ENCODE measurements at places on chromosomes 16 and 17.

DNA sequence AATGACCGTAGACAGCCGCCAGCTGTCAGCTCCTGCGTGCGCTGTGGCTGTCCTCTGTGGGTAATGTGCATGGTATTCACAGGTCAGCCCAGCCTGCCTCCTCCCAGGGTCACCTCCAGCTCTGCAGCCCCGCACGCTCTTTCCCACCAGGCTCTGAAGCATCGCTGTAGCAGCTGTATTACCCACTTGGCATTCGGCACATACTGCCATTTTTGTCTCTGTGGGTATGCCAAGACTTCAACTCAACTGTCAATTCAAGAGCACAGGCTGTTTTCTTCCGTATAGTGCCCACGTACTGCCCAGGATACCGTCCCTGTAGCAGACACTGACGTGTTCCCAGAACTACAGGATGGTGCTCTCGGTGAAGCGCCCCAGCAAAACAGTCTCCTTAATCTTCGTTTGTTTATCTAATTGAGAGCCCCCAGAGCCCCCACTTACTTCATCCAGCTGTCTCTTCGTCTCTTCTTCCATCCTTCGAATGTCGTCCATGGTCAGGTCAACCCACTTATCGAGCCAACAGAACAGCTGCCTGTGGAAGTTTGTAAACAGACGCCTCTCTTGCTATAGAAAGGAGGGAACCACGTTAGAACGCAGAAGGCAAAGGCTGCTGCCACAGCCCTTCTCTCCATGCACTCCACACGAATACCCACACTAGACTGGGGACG, 17.4 kb upstream of the INPP5K start:
- no peak for DNase-seq

DNA sequence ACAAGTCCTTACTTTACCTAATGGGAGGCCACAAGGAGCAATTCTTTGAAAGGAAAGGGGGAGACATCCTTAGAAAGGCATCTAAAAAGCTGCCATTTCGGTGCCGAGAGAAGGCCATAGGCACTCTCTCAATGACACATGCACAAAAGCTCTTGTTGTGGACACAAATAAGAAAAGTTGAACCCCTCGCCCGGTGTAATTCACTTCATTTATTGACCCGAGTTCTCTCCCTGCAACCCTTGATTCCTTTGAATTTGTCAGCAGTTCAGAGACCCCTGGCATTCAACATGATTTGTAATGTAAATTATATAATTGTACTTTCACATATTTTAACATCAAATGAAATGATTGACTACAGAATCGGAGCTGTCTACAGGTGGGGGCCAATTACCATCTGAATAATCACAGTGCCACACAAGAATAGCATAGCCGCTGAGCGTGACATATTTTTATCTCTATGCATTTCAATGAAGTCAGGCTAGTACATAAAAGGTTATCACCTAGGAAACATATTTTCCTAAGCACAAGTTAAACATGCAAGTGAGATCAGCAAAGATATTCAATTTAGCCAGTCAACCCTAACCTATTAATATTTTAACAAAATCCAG, 66.7 kb downstream of the IRX6 start:
- DNase-seq = no peak

GRCh38 chr16:63192980-63193379, 1156.7 kb upstream of the CDH8 start:
- DNase-seq = peak; percentile 65

GRCh38 chr17:14768923-14769322, 468.0 kb downstream of the HS3ST3B1 start:
- no peak for DNase-seq

DNA sequence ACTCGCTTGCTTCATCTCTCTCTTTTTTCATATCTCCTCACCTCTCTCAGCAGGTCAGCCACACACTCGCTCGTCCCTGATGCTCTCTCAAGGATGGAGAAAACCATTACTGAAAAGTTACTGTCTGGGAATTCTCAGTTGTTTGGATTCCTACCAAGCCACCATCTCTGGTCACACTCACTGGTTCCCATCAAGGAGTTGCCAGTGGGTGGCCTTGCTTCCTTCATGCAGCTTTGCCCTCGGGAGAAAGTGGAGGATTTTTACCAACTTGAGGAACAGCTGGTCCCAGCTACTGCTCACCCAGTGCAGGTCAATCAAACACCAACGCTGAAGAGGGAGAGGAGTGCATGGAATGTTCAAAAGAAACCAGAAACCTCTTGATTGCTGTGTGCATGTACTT, 25.3 kb downstream of the MEOX1 start:
- DNase-seq = no peak
